ENCODE measurements at places on chromosomes 2 and 18.

DNA sequence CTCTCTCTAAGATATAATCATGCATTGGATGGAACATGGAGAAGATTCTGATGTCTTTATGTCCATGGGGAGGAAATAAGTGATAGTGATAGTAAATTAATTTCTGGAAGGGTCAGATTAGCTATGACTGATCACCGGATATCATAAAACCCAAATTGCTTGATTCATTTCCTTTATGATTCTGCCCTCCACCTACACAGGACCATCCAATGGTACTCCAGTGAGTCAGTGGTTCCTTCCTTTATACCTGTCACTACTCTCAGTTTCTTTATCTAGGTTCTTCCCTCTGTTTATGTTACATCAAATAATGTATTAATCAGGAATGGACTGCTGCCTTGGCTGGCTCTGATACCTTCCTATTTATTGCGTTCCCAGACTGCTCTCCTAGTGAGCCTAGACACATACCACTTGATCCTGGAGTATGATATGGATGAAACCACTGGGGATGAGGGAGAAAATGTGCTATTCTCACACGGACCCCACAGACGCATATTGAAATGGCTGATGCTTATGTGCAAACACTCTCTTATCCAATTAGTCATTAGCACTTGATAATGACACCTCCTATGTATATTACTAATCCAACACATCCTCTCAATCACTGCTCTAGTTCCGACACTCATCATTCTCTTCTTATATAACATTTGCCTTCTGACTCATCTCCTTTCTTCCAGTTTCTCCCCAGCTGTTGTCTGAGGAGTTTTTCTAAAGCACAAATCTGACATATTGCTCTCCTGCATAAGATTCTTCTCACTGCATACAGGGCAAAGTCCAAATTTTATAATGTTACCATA is 315.6 kb downstream of the INSIG2 start:
- DNase-seq, result no peak

DNA sequence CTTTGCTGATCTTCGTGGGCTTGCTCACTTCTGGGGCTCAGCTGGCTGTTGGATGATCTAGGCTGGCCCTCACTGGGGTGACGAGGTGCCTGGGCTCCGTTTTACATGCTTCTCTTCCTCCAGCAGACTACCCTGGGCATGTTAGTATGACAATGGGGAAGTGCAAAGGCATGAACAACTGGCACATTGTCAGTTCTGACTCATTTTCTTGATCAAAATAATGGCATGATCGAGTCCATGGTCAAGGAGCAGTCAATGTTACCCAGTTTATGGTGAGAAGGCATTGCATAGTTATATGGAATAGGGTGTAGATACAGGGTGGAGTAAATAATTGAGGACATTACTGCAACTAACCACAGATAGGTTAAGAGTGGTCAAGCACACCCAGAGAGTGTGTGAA is 10.0 kb upstream of the UPP2 start:
- no peak for DNase-seq

DNA sequence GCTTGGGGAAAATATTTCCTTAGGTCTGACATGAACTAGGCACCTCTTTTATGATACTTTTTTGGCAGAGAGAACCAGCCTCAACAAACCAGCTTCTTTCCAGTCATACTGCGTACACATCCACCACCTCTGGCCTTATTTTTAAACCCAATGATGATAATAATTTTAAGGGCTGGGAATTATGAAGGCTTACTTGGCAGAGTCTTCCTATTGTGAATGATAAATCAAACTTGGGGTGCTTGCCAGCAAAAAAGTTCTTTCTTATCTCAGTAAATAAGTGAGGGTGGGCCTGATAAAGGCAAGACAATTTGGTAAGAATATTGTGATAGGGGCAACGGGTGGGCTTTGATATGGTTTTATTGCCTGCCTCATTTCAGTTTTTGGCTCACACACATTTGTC is 1230.2 kb upstream of the ZEB2 start:
- DNase-seq, result no peak

DNA sequence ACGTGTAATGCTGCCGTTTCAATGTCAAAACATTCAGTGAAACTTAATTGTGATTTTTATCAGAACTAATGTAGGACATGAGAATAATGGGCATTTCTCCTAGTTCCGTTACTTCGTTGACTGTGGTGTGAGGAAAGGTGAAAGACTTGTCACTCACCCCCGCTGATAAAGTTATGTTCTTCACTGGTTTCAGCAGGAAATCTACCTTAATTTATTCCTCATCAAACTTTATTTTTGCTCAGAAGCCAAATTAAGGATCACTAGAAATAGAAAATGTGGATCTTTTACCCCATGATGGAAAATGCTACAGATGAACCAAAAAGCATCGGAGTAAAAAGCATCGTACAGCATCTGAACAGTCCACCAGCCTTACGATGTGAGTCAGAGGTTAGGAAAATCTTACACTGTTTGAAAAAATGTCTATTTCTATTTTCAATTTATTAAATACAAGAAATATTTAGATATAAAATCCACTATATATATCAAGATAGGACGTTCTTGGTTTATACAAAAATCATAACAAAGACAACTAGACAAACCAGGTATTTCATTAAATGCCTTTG is 1.0 kb upstream of the ROCK1 start:
- no peak for DNase-seq

DNA sequence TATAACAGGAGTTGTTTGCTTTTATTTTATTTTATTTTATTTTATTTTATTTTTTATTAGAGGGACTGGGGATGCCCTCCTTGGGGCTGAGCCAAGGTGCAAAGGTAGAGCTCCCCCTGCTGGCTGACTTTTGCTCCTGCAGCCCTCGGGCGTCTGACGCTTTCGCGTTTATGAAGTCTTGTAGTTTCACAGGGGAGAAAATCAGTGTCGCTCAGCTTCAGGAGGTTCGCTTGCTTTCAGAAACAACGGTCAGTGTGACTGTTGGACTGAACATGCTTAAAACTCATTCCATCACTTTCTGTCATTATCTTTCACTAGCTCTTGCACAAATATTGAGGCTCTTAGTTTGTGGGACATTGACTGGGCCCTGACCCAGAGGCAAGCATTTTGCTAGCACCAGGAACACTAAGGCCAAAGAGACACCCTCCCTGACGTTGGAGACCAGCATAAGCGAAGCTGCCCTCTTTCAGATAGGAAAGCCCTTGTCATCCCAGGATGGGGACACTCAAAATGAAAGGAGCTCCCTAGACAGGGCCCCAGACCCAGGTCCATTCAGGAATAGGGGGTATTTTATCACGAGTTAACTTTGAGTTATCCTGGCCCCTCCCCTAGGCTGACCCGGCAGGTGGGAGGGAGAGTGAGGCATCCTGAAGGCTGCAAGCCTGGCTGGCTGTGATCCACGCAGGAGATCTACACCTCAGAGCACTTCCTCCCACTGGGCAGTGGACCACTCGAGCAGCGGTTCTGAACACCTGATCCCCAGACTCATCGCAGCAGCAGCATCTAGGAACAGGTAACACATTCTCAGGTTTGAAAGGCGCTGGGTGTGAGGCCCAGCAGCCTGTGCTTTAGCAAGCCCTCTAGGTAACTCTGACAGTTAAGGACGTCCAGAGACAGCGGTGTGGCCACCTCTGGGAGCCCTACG is 34.4 kb downstream of the LGALSL start:
- DNase-seq, result no peak
